Mesothelial cell of epicardium (in vitro differentiated cells): ENCODE measurements at places on chromosomes 6 and 20.

DNA sequence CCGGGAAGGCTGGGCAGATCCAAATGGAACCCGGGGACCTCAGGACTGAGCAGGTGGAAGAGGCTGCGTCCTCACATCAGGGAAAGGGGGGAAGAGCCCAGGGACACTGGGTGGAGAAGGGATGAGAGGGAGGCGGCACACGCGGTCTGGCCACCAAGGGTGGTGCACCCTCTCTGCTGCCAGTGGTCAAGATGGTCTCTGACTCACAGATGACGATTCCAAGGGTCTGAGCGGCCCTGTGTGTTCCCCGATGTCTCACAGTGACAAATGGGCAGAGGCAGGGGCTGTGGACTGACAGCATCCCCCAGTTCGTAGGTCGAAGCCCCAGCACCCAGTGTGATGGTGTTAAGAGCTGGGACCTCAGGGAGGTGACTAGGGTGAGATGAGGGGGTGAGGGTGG, 32.1 kb downstream of the SLCO4A1 start:
- no peak for DNase-seq

GRCh38 chr6:156413154-156413553, 364.0 kb upstream of the ARID1B start:
- no peak for DNase-seq

GRCh38 chr6:19968201-19968600, 131.0 kb downstream of the ID4 start:
- no peak for DNase-seq

- no peak for DNase-seq
Observed at GRCh38 chr6:149752600-149753373, 3.2 kb downstream of the PCMT1 start.

DNA sequence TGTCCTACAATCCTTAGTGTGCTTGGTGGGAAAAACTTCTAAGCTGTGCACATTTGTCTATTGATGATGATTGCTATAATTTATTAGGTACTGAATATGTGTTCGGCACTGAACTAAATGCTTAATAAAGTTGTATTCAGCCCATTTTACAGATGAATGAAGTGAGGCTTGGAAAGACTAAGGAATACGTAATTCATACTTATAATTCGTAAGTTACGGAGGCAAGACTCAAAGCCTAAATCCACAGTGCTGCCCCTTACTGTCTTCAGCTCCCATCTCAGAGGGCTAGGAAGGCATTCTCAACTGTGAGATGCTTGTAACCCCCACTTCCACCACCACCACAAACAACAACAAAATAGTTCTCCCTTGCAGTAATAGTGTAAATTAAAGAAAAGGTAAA, 171.3 kb downstream of the HS3ST5 start:
- DNase-seq = no peak

DNA sequence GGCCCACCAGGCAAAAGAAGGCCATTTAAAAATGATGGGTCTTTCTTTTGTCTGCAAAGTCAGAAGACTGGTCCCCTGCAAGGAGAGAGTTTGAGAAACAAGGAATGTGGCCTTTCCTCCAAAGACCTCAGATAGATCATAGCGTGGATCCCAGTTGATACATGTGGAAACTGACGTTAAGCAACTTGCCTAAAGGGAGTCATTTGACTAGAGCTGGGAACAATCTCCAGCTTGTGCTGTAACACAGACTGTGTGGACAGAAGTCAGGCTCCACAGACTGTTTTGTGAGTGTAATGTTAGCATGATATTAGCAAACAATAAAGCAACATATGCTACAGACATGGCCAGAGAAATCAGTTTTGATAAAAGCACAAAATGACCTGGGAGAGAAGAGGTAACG, 140.4 kb upstream of the CITED2 start:
- DNase-seq = no peak

GRCh38 chr20:57921676-57922075, 211.9 kb upstream of the PMEPA1 start:
- DNase-seq = no peak

- no peak for DNase-seq
Observed at GRCh38 chr6:71333697-71334096, 45.1 kb downstream of the OGFRL1 start.

DNA sequence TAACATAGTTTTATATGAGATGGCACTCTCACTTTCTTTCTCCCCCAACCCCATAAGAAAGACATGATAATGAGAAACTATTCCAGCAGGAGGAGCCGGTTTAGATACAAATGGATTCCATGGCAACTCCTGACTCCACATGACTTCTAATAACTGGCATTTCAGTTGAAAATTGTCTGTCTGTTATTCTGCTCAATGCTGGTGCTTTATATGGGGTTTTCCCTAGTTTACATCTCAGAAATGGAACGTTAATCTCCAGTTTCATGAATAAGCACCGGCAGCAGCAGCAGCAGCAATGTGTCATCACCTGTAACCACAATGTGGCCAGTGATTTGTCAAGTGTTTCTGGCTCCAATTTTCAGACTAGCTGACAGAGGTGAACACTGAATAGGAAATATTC, 8.0 kb upstream of the SIM1 start:
- DNase-seq = no peak

- DNase-seq = no peak
Observed at GRCh38 chr6:156830126-156830525, 52.9 kb downstream of the ARID1B start.

- no peak for DNase-seq
Observed at GRCh38 chr6:100549406-100550167, 84.9 kb upstream of the SIM1 start.

GRCh38 chr20:30491016-30491415, 766.4 kb upstream of the DEFB115 start:
- no peak for DNase-seq

- no peak for DNase-seq
Observed at GRCh38 chr6:104633125-104633524, 226.6 kb downstream of the HACE1 start.

DNA sequence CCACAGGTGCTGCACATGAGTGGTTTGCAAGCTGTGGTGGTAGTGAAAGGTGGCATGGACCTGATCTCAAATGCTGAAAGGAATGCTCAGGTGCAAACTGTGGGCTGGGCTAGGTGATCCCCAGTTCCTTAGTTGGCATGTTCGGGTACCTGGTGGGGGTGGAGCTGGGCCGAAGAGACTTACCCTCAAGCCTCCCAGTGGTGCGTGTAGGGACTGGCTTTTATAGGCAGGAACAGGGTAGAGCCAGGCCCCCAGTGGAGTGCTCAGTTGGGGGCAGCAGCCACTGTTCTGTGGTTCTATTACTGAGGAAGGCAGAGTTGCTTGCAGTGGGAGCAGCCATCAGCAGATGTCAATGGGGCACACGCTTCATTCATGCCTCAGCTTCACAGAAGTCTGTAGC, 399.8 kb downstream of the HTR1B start:
- DNase-seq = no peak

GRCh38 chr20:34155836-34156235, 43.8 kb upstream of the EIF2S2 start:
- no peak for DNase-seq

DNA sequence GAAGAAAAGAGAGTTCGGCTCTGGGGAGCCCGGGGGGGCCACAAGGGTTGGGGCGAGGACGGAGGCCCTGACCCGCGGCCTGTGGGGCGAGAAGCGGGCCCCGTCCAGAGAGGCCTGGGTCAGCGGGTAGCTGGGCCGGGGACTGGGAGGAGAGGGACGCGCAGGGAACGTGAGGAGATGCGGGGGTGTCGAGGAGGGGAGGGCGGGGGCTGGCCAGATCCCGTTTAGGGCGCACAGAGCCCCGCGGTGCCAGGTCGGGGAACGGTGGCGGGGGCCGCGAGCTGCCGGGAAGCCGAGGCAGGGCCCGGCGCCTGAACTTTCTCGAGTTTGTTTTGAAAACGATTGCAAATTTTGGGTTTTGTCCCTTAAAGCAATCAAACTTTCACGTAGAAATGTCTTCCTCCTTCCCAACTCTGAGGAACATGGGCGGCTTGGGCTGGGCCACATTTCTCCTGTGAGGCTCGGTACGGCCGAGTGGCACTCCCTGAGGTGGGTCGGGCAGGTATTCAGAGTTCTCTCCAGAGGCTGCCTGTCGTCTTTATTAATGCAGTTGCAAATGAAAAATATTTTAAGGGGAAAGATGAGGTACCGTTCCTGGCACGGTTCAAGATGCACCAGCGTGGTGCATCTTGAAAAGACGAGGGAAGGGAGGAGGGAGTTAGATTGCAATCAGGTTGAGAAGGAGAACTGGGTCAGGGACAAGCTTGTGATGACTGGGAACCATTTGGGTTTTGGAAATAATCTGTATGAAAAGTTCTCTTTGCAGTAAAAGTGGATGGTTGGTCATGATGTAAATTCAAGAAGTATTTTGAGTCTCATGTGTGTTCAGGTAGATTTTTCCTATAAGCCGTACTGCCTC, 972 bp downstream of the RNF8 start:
- DNase-seq = peak; percentile 44

- no peak for DNase-seq
Observed at GRCh38 chr6:170277893-170278742, 12.8 kb downstream of the DLL1 start.

GRCh38 chr6:27608916-27609883, 136.3 kb upstream of the ZNF184 start:
- DNase-seq = no peak

DNA sequence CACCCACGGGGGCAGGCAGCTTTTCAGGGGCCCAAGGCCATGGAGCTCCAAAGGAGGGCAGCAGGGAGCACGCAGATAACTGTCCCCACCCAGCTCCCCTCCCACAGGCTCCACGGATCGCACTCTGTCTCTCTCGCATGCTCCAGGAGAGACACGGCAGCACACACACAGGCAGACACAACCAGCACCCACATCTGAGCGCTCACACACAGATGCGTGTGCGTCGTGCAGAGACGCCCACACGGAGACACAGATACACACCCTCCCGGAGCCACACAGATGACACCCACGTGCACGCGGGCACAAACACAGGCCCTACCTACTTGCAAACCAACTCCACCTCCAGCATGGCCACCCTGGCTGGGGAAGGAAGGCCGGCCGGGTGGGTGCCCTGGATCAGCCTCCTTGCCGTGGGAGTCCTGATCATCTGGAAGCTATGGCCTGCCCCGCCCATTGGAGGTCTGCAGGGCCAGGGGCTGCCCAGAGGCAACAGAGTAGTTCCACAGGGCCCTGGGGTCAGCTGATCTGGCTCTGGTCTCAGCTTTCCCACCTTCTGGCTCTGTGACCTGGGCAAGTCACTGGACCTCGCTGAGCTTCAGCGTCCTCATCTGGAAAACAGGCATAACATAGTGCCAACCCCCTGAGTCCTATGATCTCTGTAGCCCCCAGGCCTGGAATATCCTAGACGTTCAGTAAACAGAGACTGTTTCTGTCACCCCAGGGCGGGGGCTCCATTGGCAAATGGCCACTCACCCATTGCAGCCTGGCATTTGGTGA, 31.5 kb downstream of the AAR2 start:
- DNase-seq = no peak

- DNase-seq = no peak
Observed at GRCh38 chr6:99822741-99823512, 171.1 kb downstream of the MCHR2 start.

- no peak for DNase-seq
Observed at GRCh38 chr6:154410619-154411072, 54.0 kb upstream of the IPCEF1 start.

- DNase-seq = no peak
Observed at GRCh38 chr6:38185244-38185643, 365.7 kb downstream of the ZFAND3 start.

- DNase-seq = no peak
Observed at GRCh38 chr20:39503902-39504709, 542.0 kb downstream of the DHX35 start.

- DNase-seq = no peak
Observed at GRCh38 chr6:15077961-15078360, 167.9 kb upstream of the JARID2 start.

DNA sequence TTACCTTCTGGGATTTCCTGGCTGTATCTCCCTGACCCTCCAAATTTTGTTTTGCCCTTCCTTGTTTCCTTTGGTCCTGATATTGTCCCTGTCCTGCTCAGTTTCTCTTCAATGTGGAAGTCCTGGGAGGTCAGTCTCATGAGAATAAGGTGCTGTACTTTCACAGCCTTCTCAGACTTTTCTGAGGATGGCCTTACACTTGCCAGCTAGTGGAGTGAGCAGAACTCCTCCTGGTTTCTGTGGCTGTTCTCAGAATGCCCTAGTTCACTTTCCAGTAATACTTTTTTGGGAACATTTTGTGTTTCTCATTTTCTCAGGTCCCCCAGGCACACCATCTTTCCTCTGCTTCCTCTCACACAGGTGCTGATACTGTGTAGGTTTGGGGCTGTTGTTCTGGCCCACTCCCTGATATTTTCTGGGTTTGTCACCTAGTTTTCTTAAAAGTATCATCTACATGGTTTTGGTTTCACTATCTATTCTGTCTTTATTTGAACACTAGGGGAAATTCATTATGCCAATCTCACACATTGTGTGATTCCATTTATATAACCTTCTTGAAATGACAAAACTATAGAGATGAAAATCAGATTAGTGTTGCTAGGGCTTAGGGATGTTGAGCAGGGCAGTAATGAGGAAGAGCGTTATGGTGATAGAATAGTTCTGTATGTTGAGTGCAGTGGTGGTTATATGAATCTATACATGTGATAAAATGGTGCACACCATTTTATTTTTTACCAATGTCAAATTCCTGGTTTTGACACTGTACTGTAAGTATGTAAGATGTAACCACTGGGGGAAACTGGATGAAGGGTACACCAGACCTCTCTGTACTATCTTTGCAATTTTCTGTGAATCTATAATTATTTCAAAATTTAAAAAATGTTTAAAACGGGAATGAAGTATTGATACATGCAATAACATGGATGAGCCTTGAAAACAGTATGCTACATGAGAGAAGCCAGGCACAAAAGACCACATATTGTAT, 27.2 kb upstream of the BRPF3 start:
- no peak for DNase-seq

DNA sequence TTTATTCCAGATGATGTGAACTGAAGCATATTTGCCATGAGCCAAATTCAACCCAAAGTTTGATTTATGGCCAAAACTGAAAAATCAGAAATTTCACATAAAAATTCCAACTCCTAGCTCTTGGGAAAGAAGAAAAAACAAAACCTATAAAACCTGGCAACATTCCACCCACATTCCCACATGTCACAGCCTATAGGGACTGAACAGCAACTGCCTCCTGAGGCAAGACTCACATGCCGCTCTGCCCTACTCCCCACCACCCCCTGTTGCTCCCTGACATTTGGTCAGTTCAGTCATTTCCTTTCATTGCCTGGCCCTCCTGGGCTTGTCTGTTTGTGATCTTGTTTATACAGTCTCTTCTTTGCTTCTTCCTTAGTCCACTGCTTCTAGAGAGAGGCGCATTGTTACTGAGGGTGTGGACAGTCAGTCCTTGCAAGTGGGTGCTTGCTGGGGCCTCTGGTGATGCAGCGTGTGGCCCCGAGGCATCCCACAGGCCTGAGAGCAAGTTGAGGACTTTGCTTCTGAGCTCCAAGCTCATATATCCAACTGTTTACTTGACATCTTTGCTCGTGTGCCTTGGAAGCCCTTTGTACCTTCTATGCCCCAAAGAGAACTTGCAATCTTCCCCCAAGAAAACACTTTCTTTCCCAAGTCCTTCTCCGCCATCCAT, 31.4 kb downstream of the NFATC2 start:
- no peak for DNase-seq
